ENCODE measurements at places on chromosomes 4 and X.

- no peak for DNase-seq
- H3K27ac ChIP-seq = no peak overlapping the region
- H3K4me1 ChIP-seq = no peaks in the 10 kb centered on the region
- no peaks in the 10 kb centered on the region for H3K27me3 ChIP-seq
- no peak overlapping the region for H3K4me3 ChIP-seq
- no peaks in the 10 kb centered on the region for H3K36me3 ChIP-seq
These were observed 921.7 kb upstream of the EPHA5 start for GRCh38 chr4:66591968-66592367.

- H3K27me3 ChIP-seq = peaks cover 1% of the 10 kb centered on the region
- no peak for DNase-seq
- no peaks in the 10 kb centered on the region for H3K36me3 ChIP-seq
- no peaks in the 10 kb centered on the region for H3K4me1 ChIP-seq
These were observed 35.5 kb downstream of the NAA11 start for GRCh38 chr4:79290376-79290775.

DNA sequence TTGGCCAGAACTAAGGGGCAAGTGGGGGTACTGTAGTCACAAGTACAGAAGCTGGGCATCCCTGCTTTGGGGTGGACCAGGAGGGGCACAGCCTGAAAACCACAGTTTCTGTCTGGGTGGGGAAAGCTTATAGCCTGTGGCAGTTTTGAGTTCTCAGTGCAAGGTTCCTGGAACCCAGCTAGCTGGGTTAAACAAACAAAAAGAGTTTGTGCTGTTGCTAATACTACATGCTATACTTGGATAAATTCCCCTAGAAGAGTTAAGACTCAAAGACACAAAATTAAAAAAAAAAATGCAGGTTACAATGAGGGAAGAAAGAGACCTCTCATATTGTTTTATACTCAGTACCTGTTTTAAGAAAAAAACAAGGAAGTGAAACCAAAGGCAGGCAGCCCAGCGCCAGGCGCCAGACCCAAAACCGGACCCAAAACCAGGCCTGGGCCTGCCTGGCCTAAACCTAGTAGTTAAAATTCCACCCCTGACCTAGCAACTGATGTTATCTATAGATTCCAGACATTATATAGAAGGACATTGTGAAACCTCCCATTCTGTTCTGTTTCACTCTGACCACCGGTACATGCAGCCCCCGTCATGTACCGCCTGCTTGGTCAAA, 50.8 kb downstream of the SLC2A9 start:
- DNase-seq = no peak
- peak overlapping the region; percentile 59 for H3K27ac ChIP-seq
- no peak overlapping the region for H3K4me3 ChIP-seq
- H3K4me1 ChIP-seq = peaks cover 11% of the 10 kb centered on the region

- no peak overlapping the region for H3K27ac ChIP-seq
- no peak overlapping the region for H3K4me3 ChIP-seq
- H3K36me3 ChIP-seq = no peaks in the 10 kb centered on the region
- DNase-seq = no peak
These were observed 160.1 kb downstream of the EFHC2 start for GRCh38 chrX:44183329-44183728.

- H3K27me3 ChIP-seq = no peaks in the 10 kb centered on the region
- peaks cover 42% of the 10 kb centered on the region for H3K4me1 ChIP-seq
- H3K4me3 ChIP-seq = no peak overlapping the region
- no peaks in the 10 kb centered on the region for H3K36me3 ChIP-seq
These were observed 110.5 kb upstream of the ENPP6 start for GRCh38 chr4:184328022-184328736.

DNA sequence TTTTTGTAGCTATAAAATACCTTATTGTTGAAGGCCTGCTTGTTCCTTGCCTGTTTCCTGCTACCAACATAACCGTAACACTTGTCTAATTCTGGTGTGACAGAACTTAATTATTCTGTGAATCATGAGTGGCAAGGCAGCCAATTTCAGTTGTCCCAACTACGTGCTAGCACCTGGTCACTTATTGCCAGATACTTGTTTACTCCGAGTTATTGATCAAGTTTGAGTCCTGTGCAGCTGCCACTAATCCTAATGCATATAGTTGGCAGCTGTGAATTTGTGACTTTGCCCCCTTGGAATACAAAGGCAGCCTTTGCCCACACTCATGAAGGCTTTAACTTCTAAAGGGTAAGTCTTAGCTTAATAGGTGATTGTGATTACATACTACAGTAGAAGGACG, 7.8 kb upstream of the RNF128 start:
- H3K4me1 ChIP-seq = no peaks in the 10 kb centered on the region
- H3K27ac ChIP-seq = no peak overlapping the region
- H3K4me3 ChIP-seq = no peak overlapping the region
- no peaks in the 10 kb centered on the region for H3K36me3 ChIP-seq

- DNase-seq = peak; percentile 10
- H3K27ac ChIP-seq = peak overlapping the region; percentile 82
- peaks cover 18% of the 10 kb centered on the region for H3K4me1 ChIP-seq
- peaks cover 9% of the 10 kb centered on the region for H3K36me3 ChIP-seq
These were observed 2.0 kb upstream of the STAG2 start for GRCh38 chrX:123959281-123960063.

GRCh38 chr4:153832720-153833287, 43.9 kb upstream of the SFRP2 start:
- H3K36me3 ChIP-seq = no peaks in the 10 kb centered on the region
- no peak overlapping the region for H3K27ac ChIP-seq
- DNase-seq = no peak

DNA sequence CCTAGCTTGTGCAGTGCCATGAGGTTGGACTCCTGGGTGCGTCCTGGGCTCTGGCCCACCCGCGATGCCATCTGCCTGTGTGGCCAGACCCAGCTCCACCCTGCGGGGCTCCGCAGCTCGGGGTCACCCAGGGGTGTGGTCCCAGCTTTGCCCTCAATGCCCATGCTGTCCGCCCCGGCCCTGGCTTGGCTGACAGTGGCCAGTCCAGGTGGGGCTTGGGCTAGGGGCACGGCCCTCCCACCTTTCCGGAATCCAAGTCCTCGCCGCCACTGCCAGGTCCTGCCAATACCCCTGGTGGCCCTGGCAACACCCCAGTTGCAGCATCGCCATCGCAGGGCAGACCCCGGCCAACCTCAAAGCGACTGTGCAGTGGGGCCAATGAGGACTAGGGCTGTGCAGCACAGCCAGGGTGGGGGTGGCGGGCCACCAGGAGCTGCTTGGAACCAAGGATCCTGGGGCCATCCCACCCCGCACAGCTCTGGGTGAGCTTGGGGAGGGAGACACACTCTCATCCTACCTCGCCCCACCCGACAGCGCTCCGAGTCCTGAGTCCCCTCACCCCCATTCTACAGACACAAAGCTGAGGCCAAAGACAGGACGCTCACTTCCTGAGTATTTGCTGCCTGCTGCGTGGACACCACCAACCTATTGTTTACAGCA, 80.9 kb downstream of the ZNF718 start:
- DNase-seq = no peak
- H3K4me3 ChIP-seq = no peak overlapping the region
- H3K27me3 ChIP-seq = no peaks in the 10 kb centered on the region
- no peak overlapping the region for H3K27ac ChIP-seq
- H3K36me3 ChIP-seq = peaks cover 36% of the 10 kb centered on the region

- peaks cover 3% of the 10 kb centered on the region for H3K4me1 ChIP-seq
- no peaks in the 10 kb centered on the region for H3K36me3 ChIP-seq
- no peaks in the 10 kb centered on the region for H3K27me3 ChIP-seq
- DNase-seq = no peak
- no peak overlapping the region for H3K4me3 ChIP-seq
These were observed 56.2 kb upstream of the PJA1 start for GRCh38 chrX:69221239-69222102.

GRCh38 chr4:185265942-185266341, 56.5 kb downstream of the SNX25 start:
- H3K4me3 ChIP-seq = no peak overlapping the region
- H3K36me3 ChIP-seq = peaks cover 30% of the 10 kb centered on the region
- H3K27ac ChIP-seq = no peak overlapping the region
- peaks cover 9% of the 10 kb centered on the region for H3K4me1 ChIP-seq

GRCh38 chrX:129233786-129234185, 289.5 kb downstream of the SMARCA1 start:
- H3K36me3 ChIP-seq = no peaks in the 10 kb centered on the region
- H3K4me3 ChIP-seq = no peak overlapping the region
- no peaks in the 10 kb centered on the region for H3K27me3 ChIP-seq
- no peak for DNase-seq
- no peaks in the 10 kb centered on the region for H3K4me1 ChIP-seq

All from activated naive CD8-positive, alpha-beta T cell treated with anti-CD3 and anti-CD28 coated beads, Interleukin-2, amount 50 U/mL, for 24 hours (primary cell).